Right renal pelvis (tissue), 4 donors: ENCODE measurements at places on chromosomes 11 and 22. TPM values are rescaled to one million over a fixed set of nuclear protein-coding genes. Genes with fewer than 3 reads are reported as not detected.

The MMP12 gene
- polyA plus RNA-seq = 5.6 TPM

The BARX2 gene
- polyA plus RNA-seq = 1.2 TPM

The ANGPTL5 gene
- not detected for polyA plus RNA-seq

The SYT7 gene
- 4.8 TPM for polyA plus RNA-seq

The PDE3B gene
- 8.2 TPM for polyA plus RNA-seq

The APOBEC3B gene
- polyA plus RNA-seq = 8.4 TPM

The ZNF280B gene
- 4.8 TPM for polyA plus RNA-seq

- no peak for DNase-seq
These were observed 85.0 kb downstream of the NAT10 start for GRCh38 chr11:34190192-34191139.

DNA sequence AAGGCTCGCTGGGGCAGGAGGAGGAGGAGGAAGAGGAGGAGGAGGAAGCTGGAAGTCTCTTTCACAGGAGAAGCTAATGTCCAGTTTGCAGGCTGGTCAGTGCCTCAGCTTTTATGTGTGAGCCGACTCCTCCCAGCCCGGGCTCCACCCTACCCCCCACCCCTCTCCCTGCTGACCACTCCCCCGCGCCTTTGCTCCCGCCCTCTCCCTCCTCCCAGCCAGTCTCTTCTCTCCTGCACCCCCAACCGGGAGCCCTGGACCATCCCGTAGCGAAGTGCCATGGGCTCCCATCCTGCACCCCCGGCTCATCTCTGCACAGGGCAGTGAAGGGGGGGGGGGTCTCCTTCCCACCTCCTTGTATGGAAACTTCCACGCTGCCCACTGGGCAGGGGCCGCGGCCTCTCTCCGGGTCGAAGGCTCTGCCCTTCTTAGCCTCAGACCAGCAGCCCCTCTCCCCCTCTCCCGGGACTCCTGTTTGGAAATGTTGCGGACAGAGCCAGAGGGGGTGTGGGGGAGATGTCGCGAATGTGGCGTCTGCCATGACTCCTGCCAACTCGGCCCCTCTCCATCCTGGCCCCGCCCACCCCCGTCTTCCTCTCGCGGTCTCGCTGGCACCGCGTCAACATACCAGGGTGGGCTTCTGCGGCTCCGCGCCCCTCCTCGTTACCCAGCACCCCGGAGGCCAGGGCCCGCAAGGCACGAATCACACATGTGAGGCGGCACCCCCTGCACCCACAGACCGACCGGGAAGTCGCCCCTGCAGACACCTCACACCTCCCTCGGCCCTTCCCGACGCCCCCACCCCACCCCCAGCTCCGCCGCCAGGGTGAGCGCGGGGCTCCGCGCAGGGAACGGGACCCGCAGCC lies 1.8 kb downstream of the IGF2 start:
- peak; percentile 65 for DNase-seq

GRCh38 chr11:24855951-24856350 lies 359.1 kb downstream of the LUZP2 start:
- DNase-seq = no peak

DNA sequence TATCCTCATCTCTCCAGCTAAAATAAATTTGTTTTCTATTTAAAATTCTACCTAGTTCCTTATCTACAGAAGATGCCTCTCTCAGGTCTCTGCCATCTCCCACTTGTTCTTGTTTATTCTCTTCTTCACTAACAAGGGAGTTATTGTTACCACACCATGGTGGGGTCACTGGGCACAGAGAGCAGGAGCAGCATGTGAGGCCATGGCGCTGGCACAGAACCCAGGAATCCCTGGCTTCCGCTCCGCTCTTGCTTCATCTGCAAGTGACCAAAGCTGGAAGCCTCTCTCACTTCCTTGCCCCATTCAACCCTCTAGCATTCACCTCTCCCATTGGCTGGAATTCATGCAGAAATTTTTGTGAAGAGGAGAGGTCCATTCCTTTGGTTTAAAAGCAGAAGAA lies 190.7 kb upstream of the NCAM1 start:
- DNase-seq = no peak

DNA sequence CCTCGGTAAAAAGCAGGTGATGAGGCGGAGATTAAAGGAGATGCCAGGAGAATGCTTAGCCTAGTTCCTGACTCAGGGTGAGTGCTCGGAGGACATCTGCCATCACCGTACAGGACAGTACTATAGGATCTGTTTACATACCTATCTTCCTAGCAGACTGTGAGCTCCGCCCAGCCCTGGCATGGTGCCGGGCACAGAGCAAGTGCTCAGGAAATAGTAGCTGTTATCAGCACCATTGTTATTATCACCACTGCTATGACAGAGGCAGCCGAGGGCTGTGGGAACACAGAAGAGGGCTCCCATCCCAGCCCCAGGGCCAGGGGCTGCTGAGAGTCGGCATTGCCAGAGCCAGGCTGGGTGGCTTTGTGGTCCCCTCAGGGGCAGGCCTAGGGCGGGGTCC lies 642 bp upstream of the SEPTIN3 start:
- DNase-seq = no peak

- no peak for DNase-seq
These were observed 226.6 kb downstream of the ST3GAL4 start for GRCh38 chr11:126581871-126582648.

DNA sequence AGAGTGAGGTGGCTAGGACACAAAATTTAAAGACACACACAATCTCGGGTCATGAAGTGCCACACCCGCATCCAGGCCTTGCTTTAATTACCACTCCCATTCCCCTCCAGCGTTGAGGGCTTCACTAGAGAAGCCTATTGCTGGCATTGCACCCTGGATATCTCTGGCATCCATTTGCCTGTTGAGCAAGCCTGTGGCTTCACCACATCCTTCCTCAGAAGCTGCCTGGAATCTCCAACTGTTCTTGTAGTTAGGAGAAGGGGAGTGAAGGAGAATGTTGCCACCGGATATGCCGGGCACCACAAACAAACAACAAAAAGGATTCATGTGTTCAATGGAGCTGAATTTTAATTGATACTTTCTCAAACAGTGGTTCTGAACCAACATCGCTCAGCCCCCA lies 34.4 kb upstream of the RCN1 start:
- DNase-seq = no peak

- DNase-seq = no peak
These were observed 33.0 kb upstream of the APOBEC3A start for GRCh38 chr22:38924347-38924952.

- DNase-seq = no peak
These were observed 67.4 kb downstream of the SCUBE1 start for GRCh38 chr22:43275545-43276317.

GRCh38 chr11:33160136-33160535 lies 1.1 kb downstream of the CSTF3 start:
- peak; percentile 47 for DNase-seq

GRCh38 chr11:88357323-88358039 lies 19.9 kb upstream of the CTSC start:
- DNase-seq = no peak

DNA sequence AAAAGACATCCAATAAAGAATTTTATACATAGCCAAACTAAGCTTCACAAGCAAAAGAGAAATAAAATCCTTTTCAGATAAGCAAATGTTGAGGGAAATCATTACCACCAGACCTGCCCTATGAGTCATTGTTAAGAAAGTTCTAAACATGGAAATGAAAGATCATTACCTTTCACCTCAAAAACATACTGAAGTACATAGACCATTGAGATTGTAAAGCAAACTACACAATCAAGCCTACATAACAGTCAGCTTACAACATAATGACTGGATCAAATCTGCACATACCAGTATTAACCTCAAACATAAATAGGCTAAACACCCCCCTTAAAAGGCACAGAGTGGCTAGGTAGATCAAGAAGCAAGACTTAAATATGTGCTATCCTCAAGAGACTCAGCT lies 501.0 kb upstream of the LUZP2 start:
- DNase-seq = no peak

- DNase-seq = no peak
These were observed 119.4 kb downstream of the GALNT18 start for GRCh38 chr11:11502263-11502861.

DNA sequence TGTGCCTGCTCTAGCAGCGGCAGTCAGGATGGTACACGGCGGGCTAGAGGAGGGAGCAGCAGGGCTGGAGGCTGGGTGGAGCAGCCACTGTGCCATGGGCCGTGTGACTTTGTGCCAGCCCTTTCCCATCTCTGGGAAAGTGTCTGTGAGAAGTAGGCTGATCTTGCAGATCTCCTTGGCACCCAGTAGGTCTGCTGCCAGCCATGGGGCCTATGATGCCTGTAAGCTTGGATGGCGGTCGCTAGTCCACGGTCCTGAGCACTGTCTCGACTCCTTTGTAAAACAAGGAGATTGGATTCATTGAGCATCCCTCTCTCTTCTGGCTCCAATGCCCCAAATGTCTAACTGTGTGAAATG lies 22.6 kb downstream of the AMPD3 start:
- DNase-seq = no peak

DNA sequence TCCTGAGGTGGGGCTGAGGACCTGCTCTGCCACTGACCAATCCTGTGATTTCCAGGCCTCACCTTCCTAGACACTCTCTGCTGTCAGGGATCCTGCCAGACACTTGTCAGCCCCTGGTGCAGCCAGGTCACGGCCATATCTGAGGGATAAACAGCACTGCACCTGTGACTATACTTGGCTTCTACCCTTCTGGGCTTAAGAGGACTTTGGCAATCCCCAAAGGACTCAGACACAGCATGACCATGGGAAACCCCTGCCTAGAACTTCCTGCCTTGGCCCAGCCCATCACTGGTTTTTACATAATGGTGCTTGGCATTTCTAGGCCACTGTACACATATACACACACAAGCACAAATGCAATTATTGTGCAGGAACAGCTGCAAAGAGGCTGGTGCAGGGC lies 11.6 kb upstream of the OLFML1 start:
- DNase-seq = no peak

DNA sequence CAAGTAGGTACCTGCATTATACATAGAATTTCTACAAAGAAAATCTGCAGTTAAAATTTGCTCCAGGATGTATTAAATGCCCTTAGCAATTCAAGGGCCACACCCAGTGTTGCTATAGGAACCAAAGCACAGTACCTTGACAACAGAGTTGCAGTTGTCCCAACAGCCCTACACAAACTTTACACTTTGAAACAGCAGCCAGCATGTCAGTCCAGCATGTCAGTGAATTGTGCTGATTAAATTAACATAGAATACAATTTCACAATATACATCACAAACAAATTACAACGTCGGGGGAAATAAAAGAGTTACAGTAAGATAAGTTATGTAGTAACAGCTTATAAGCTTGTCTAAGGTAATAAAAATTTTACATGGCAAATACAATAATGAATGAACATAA lies 389.2 kb downstream of the SOX6 start:
- DNase-seq = no peak

- no peak for DNase-seq
These were observed 325.4 kb upstream of the CCDC90B start for GRCh38 chr11:83611600-83611999.

DNA sequence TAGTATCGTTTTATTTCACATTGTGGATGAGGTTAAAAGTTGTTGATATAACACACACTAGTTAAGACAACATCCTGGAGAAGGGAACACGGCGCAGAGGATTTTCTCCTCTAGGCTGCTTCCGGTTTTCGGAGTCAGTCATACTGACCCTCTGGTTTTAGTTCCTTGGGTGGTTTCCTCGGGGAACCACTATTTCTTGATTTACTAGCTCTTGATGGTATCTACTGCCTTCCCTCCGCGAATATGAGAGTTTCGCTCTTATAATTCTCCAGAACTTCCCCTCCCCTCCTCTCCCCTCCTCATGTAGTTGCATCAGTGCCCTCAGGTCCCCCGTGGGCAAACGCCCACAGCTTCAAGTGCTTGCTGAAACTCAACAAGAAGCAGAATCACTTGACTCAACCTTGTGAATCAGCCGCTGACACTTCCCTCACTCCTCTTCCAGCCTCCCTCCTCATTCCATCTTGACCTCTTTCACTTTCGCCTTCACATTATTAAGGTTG lies 15.9 kb upstream of the APOBEC3A start:
- DNase-seq = no peak

DNA sequence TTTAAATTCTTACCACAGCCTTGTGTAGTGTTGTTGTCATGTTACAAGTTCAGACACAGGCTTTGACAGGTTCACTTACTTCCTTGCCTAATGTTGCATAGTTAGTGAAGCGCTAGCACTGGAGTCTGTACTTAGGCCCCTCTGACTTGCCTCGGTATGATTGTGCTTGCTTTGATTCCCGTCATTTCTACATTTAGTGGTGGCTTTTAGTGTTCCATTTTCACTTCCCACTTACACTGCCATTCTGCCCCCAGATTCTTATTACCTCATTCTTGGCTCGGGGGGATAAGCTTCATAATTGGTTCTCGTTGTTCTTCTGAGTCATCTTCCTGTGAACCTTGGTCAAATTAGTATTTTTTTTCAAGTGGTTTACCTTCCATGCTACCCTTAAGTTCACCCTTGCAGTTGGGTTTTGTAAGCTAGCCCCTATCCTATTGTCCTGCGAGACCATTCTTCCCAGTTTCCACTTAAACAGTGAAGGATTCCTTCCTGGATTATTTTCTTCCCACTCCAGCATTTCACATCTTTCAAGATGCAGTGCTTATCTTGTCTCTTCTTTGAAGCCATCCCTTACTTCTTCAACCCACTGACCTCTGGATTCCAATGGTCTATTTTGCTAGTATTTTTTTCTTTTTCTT lies 68.7 kb downstream of the DDX10 start:
- no peak for DNase-seq

DNA sequence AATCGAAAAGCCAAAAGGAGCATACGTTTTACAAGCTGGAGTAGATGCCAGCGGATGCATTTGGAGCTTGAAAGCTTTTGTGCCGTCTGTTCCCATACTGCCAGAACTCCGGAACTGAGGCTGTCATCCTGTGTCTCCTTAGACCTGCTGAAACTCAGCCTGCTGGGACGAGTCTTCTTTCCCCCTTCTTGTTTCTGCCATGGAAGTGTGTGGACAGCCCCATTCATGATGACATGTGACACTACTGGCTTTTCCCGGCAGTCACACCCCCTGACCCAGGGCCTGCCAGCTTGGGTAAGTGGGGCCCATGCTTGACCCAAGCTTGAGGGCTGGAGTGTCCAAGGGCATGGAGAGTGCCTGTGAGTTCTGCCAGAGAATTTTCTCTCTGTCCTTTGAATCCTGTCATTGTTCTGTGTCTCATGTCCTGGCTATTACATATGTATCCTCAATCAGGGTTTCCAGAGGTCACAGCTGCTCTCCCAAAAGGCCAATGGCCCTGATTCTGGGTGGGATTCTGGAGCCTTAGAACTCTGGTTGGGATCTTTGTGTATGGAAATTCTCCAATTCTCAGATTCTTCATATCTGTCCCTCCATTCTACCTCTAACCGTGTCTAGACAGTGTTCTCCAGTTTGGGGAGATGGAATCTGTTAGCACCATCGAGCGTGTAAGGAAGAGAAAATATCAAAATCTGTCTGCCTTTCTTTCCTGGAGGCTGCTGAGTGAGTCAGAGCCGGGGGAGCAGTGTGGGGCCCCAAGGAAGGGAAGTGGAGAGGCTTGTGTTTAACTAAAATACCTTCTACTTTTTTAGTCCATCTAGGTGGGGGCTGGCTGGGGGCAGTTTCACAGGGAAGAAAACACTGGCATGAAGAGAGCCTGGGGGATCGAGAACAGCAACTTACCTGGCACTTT lies 73.2 kb downstream of the KIAA1671 start:
- no peak for DNase-seq

DNA sequence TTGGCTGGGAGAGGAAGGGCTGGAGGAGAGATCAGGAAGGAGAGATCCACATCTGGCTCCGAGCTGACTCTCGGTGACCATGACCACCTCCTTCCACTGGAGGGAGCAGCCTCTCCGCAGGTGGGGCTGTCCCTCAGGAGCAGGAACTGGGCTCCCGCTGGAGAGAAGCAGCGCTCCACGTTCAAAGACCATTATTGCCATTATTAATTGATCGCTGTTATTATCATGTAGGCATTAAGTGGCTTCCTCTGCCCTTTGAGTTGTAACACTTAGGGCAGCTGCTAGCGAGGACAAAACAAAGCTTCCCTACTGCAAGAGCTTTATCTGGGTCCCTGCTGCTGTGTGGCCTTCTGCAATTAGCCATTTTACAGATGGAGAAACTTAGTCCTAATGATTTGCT lies 251.9 kb downstream of the ST3GAL4 start:
- DNase-seq = peak; percentile 55
